MCF 10A (cell line): ENCODE measurements at places on chromosomes 4 and X. TPM values are rescaled to one million over a fixed set of nuclear protein-coding genes. Genes with fewer than 3 reads are reported as not detected.

Gene RTL5
- not detected in 2 replicates for total RNA-seq

GRCh38 chrX:152640034-152640818 is 2.5 kb downstream of the GABRQ start:
- peak; percentile 48 for DNase-seq

DNA sequence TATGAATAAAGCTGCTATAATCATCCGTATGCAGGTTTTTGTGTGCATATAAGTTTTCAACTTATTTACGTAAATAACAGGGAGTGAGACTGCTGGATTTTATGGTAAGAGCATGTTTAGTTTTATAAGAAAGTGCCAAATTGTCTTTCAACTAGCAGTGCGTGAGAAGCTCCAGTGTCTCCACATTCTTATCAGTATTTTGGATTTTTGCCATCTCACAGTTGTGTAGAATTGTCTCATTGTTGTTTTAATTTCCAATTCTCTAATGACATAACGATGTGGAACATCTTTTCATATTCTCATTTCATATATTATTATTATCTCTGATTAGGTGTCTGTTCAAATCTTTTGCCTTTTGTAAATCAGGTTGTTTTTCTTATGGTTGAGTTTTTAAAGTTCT is 49.0 kb upstream of the WDR17 start:
- DNase-seq = no peak

- DNase-seq = no peak
Observed at GRCh38 chrX:17511556-17511955, 136.6 kb downstream of the NHS start.

GRCh38 chr4:107870236-107870635 is 45.5 kb downstream of the SGMS2 start:
- no peak for DNase-seq

Gene CSN1S1
- not detected in 2 replicates for total RNA-seq

Gene SLC25A4
- 18.8 and 18.9 TPM in 2 replicates for total RNA-seq

DNA sequence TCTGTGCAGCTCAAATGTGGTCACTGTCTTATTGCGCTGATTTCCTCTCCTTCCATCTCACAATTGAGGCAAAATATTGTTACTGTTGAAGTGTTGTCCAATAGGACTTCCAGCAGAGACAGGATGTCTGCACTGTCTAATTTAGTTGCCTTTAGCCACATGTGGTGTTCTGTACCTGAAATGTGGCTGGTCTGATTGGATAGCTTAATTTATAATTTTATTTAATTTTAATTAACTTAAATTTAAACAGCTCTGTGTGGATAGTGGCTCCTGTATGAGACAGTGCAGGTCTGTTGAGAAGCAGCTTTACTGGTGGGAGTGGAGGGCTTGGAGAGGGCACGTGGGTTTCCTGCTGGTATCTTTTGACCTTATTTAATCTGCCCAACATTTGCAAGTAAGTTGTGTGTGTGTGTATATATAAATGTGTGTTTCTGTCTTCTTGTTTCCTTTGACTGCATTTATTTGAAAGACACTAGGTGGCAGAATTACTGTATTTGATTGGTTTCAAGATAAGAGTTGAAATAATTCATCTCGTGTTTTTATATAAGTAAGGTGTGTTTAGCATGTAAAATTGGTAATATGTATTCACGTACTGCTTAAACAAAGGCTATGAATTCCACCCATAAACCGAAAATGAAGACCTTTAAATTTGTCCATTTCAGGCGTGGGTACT is 55.3 kb upstream of the MSANTD1 start:
- DNase-seq = peak; percentile 6

DNA sequence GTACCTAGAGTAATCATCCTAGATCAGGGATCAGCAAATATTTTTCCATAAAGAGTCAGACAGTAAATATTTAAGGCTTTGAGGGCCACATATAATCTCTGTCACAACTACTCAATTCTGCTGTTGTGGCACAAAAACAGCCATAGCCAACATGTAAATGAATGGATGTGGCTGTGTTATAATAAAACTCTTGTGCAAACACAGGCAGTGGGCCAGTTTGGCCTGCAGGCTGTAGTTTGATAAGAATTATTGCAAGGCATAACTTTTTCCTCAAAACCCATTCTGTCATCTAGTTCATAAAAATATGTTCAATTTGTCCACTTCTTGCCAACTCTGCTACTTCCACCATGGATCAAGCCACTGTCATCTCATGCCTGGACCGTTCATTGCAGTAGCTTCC is 39.4 kb upstream of the SHROOM4 start:
- no peak for DNase-seq

Gene MAGEA9B
- not detected in 2 replicates for total RNA-seq

DNA sequence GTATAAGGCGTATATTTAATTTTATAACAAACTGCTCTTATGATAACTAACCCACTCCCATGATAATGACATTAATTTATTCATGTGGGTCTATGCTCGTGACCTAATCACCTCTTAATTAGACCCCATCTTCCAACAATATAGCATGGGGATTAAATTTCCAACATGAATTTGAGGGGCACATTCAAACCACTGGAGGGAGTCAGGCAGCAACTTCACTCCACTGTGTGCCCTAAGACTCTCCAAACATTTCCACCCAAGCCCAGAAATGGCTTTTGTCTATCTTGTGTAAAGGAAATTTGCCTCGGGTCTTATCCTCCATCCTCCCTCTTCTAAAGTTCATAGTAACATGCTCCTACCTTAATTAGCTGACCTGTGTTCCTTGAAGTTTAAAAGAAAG is 616.1 kb upstream of the CPEB2 start:
- peak; percentile 3 for DNase-seq

DNA sequence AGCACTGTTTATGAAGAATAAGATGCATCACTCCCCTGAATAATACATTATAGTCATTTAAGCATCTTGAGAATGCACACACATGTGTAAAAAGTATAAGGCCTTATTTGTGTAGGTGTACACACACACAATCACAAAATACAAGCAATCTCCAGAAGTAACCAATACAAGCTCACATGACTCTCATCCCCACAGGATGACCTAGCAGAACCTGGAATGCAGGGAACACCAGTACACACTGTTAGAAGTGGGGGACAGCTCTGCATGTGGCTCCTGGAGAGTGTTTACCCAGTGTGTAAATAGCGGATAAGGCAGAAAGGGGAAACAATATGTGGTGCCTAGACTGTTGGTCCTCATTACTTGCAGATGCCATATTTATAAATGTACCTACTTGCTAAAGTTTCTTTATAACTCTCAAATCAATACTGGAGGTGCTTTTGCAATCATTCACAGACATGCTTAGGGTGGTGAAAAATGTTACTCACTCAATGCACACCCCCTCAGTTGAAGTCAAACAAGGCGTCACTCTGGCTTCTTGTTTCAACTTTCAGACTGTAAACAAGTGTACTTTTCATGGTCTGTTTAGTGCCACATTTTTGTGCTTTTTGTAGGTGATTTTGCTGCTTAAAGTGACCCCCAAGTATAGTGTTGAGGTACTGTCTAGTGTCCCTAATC is 73.1 kb downstream of the MAGEB17 start:
- peak; percentile 4 for DNase-seq

Gene SHOX
- not detected in 2 replicates for total RNA-seq

Gene SLC10A4
- not detected in 2 replicates for total RNA-seq

GRCh38 chr4:122879001-122879400 is 43.4 kb downstream of the NUDT6 start:
- DNase-seq = no peak

- no peak for DNase-seq
Observed at GRCh38 chrX:97637289-97637688, 753.6 kb downstream of the RPA4 start.

Gene F8A2
- total RNA-seq = not detected in 2 replicates

GRCh38 chrX:17822351-17822750 is 38.7 kb downstream of the RAI2 start:
- DNase-seq = no peak

DNA sequence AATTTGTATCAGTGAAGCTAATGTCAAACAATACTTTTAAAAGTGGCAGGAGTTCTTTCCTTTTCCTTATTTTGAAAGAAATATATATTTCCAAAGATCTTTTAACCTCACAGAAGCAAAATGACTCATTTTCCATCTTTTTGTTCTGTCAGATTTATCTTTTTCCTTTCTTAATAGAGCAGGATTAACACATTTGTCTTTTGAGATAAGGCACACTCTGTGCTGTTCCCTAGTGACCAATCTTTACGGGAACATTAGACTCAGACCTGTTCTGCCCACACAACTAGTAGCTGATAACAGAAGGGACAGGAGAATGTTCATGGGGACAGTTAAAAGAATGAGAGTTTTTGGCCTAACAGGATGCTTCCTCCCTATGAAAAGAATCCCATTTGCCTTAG is 381.2 kb downstream of the STPG2 start:
- no peak for DNase-seq

GRCh38 chr4:47221721-47222120 is 190.4 kb downstream of the GABRB1 start:
- no peak for DNase-seq

Gene FAM184B
- not detected in 2 replicates for total RNA-seq

DNA sequence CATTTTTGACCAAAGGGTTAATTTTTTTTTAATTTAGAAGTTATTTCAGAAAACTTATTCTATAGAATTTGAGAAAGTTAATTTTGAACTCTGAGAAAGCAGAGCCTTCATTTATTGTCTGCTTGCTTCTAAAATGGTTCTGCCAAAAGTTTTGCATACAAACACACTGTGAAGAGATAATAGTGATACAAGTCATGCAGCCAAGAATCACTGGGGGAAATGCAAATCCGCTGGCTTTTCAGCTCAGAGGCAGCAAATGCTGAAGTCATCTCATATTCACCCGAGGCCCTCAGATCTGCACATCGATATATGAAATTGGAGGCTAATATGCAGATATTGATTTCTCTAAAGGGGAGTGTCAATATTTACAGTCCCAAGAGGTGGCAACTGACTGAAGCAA is 186.2 kb downstream of the KIT start:
- no peak for DNase-seq

- peak; percentile 57 for DNase-seq
Observed at GRCh38 chr4:138650929-138651448, 364.6 kb upstream of the NOCT start.

DNA sequence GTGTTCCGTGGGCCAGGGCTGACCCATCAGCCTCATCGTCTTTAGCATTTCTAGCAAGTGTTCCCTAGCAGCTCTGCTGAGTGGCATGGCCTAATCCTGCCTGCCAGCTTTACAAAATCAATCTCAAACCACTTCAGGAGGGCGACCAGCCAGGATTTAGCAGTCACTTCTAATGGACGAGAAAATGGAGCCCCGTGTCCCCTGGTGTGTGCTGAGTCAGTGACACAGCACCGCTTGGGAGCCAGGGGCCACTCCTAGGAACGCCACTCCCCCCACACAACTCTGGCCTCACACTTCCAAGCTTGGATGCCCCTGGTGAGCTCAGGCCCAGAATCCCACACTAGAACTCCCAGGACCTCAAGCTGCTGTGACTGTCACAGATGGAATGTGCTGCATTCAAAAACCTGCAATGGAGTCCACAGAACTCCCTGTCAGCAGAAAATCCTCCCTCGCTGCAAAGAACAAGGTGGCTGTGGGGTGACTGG is 311.2 kb upstream of the GATB start:
- DNase-seq = no peak

DNA sequence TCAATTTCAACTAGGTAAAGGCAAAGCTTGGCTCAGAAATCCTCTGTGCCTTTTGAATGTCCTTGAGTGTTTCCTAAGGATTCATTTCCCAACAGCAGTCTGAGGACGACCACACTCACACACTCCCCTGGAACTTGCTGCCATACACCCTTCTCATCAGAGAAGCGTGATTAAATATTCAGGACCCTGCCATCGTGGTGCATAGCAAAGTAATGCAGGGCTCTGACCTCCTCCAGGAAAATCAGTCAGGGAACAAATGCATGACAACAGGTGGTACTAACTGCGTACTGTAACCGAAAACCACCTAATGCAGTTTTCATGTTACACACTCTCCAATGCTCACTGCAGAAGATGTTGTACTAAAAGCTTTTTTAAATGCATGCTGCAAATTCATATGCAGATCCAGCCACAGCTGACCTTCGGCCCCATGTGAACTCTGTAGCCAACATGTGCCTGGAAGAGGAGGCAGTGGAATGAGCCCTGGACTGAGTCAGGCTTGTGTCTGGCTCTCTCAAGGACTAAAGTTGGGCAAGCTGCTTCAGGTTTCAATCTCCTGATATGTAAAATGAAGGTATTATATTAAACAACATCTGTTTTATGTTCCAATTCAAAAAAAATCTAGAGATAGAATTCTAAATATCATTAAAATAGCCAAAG is 238.3 kb downstream of the KCNIP4 start:
- no peak for DNase-seq

Gene ARHGEF6
- total RNA-seq = 0.35 and 0.47 TPM in 2 replicates

Gene VCX3A
- total RNA-seq = not detected in 2 replicates

DNA sequence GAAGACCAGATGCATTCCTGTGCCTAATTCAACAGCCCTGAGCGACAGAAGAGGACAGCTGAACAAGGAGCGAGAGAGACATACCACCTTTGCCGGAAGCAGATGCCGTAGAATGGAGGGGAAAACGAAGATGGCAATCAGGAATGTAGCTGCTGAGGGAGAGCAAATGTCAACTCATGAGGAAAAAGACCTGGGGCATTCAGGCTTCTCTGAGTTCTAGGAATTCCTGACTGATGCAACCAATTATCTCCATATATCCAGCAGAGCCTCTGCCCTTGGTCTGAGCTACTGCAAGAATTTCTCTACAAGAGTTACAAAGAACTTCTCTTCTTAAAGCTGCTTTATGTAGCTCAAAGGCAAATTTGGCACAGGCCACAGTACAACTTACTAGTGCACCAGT is 40.5 kb upstream of the INPP4B start:
- DNase-seq = no peak

GRCh38 chrX:69724307-69724706 is 108.4 kb downstream of the EDA start:
- no peak for DNase-seq

Gene SORCS2
- 0.05 TPM in 1 of 2 replicates, not detected in the other for total RNA-seq

GRCh38 chr4:1721666-1722550 is 587 bp downstream of the TACC3 start:
- no peak for DNase-seq

Gene RAB39B
- total RNA-seq = 5.0 and 6.0 TPM in 2 replicates

DNA sequence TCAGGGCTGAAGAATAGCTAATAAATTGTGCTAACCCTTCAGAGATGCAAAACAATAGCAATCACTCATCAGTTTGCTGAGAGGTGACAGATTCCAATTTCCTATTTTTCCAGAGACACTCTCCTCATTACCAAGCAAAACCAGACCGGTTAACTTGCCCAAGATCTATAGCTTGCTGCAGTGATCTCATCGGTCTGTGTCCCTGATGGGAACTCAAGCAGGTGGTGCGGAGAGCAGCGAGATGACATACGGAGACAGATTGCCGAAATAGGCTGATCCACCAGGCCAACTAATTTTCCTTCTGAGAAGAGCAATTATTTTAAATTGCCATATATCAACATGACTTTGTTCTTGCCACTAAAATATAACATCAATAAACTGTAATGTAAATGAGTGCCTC is 10.5 kb upstream of the DCHS2 start:
- DNase-seq = no peak

DNA sequence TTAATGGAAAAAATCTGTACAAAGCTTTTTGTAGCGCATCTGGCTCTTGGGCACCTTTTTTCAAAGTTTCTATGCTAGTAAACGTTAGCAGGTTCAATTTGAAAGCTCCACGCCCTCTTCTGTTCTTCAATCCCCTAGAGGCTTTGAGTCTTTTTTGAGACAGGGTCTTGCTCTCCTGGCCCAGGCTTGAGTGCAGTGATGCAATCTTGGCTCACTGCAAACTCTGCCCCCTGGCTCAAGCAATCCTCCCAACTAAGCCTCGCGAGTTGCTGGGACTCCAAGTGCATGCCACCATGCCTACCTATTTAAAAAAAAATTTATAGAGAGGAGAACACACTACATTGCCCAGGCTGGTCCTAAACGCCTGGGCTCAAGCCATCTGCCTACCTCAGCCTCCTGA is 9.2 kb downstream of the RXFP1 start:
- no peak for DNase-seq
